ENCODE measurements at places on chromosomes 12 and 14.
A peak's percentile ranks its signal among the peaks of the same experiment; 100 is the strongest.

DNA sequence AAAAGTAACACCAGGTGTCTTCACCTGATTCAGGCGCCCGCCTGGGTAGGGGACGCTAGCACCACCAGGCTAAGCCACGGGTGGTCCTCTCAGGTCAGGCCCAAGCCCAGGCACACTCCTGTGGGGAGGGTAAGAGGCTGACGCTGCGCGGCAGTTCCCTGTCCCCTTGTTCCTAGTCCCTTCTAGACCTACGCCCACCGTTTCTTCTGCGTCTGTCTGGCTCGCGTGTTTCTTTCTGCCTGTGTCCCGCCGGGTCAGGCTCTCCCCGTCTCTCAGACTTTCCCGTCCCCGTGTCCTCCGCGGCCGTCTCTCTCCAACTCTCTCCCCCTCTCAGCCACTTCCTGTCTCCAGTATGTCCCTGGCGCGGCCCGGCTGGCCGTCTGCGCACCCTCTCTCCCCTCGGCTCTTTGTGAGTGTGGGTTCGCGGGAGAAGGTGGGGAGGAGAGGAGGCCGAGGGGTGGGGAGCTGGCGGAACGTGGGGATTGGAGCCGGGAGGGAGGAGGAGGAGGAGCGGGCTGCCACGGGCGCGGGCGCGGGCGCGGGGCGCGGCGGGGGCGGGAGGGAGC lies 3.1 kb upstream of the TNS2 start:
- peak; percentile 15 for DNase-seq

GRCh38 chr14:21711360-21711961 lies 37.8 kb upstream of the OR4E1 start:
- no peak for DNase-seq

GRCh38 chr12:42967850-42968249 lies 378.3 kb upstream of the PRICKLE1 start:
- DNase-seq: no peak

GRCh38 chr12:46065412-46066166 lies 75.2 kb upstream of the SCAF11 start:
- no peak for DNase-seq

GRCh38 chr12:6667559-6668210 lies 4.8 kb upstream of the ING4 start:
- no peak for DNase-seq

GRCh38 chr14:54420478-54421142 lies 20.6 kb downstream of the CNIH1 start:
- DNase-seq: no peak
